ENCODE measurements at places on chromosomes 3 and 15.
A peak's percentile ranks its signal among the peaks of the same experiment; 100 is the strongest.

DNA sequence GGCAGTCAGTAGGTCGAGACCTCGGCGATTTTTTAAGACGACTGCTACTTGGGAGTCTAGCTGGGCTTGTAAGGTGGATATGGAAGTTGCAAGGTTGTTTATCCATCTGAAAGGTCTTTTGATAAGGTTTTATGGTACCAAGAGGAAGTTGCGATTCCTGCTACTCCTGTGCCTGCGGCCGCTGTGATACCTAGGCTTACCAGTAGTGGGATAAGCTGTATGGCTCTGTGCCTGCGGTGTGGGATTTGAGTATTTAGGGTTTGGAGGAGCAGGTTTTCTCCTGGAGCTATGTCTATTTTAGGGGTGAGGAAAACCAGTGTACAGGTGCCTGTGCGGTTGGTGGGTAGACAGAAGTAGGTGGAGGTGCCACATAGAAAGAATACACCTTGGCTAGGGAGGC is 1059.8 kb downstream of the SI start:
- no peak for DNase-seq

DNA sequence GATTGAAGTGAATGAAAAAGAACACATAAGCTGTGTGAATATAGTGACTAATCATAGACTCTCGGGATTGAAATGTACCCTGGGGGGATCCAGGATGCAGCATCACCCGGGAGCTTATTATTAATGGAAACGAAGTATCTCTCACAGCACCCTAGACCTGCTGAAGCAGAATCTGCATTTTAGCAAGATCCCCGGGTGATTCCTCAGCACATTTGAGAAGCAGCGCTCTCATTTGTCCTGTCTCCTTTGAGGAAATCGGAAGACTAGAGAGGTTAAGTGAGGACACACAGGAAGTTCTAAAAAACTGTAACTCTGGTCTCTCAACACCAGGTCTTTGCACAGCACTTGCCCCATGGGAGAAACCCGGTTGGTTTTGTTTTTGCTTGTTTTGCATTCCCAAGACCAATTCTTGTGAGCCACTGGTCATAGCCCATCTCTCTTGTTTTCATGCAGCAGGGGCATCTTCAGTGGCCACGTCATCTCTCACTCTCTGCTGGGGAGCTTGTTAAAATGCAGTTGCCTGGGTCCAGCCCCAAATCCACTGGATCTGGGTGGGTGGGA is 30.2 kb downstream of the ZNF710 start:
- DNase-seq = peak; percentile 15

DNA sequence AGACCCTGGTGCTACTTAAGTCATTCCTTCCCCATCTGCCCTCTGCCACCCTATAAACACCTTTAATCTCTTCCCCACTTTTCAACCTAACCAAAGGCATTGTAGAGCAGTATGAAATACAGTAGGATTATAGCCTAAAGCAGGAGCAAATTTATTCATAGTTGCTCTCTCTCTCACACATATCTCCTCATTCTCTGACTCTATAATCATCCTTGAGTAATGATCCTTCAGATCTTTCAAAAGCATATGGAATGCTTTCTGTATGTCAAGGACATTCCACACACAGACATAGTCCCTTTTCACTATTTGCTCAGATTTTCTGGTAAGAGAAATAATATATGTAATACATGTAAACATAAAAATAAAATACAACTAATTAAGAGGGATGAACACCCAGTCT is 54.1 kb downstream of the TRPC1 start:
- no peak for DNase-seq

DNA sequence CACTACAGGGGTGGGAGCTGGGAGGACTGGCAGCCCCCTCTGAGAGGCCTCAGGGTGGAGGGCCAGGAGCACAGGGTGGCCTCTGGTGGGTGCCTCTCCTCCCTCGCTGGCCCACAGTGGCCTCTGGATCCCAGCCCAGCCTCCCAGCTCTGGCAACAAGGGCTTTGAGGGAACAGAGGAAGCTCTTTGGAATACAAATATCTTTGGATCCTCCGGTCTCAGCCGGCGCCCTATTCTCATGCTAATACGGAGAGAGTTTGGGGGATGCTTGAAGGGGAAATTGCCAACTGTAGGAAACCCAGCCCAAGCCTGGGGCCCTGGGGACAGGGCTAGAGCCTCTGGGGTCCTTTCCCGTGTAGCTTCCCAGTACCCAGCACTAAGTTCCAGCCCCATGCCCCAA is 33.4 kb upstream of the INSYN1 start:
- DNase-seq = no peak

- no peak for DNase-seq
Measured at GRCh38 chr3:39531665-39532064, 64.2 kb downstream of the MOBP start.

DNA sequence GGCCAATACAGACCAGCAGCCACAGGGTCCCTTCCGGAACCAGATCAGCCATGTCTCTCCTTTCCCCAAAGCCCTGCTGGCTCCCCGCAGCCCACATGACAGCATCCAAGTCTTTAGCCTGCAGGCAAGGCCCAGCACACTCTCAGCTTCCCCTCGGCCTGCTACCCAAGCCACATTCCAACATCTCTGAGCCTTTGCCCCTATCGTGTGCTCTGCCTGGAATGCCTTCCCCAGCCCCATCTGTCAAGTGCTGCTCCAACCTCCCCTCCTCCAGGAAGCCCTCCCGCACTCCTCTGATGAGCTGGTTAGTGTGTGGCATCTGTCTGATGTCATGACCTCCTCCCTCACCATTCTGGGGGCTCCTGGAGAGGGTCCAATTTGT is 8.5 kb downstream of the PLXND1 start:
- DNase-seq = no peak

DNA sequence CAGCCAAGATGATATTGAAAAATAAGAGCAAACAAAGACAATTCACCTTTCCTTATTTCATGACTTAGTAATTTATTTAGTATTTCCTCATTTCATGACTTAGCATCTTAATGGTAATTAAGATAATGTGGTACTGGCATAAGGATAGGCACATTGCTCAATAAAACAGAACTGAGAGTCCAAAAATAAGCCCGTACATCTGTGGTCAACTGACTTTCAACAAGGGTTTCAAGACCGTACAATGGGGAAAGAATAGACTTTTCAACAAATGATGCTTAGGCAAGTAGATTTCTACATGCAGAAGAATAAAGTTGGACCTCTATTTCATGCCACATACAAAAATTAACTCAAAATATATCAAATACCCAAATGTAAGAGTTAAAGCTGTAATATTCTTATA is 603 bp upstream of the PYDC2 start:
- DNase-seq = no peak

DNA sequence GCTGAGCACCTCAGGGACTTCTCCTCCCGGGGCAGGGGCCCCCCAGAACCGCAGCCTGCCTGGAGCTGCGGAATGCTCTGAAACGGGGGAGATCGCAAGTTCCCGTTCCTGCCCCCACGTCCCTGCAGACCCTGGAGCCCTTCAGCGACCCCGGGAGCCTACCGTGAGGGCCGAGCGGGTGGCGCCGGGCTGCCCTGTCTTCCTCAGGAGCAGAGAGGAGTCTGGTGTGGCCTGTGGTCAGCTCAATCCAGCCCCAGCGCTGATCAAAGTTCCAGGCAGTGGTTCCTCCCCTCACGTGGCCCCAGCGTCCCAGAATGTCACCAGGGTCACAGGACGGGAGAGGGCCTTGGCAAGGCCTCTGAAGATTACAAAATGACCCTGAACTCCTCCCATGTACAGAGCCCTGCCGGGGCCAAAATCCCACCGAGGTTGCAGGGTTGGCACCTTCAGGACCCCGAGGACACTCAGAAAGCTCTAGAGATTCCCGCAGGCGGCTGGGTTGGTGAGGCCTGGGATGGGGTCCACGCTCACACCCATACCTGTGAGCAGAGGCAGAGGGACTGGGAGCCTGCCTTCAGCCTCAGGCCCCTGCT is at the start of gene CPN2:
Gene CPN2, minus strand, starts transcription at position 249 of the 593 bp plus-strand sequence. CDS start 8,626 bp downstream, outside the sequence.
- DNase-seq = no peak

- peak; percentile 70 for DNase-seq
Measured at GRCh38 chr15:62153228-62153627, 11.9 kb downstream of the C2CD4B start.

GRCh38 chr3:37989821-37990480 is 635 bp upstream of the VILL start:
- DNase-seq = no peak

DNA sequence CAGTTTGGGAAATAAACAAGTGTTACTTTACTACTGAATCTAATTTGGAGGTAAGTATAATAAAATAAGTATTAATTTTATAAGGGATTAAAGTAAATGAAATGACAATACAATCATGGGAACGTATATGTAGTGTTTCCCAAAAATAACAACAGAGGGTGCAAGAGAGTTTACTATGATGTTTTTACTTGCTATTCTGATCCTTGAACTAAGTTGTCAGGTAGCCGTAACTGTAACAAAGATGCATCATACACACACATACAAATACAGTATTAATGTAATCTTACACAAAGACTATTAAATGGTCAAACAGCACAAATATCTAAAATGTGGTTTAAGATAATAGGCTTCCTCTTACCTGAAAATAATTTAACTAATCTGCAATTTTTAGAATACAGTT is 311.4 kb downstream of the TBC1D5 start:
- no peak for DNase-seq

- DNase-seq = no peak
Measured at GRCh38 chr3:15050405-15051092, 14.6 kb downstream of the MRPS25 start.

DNA sequence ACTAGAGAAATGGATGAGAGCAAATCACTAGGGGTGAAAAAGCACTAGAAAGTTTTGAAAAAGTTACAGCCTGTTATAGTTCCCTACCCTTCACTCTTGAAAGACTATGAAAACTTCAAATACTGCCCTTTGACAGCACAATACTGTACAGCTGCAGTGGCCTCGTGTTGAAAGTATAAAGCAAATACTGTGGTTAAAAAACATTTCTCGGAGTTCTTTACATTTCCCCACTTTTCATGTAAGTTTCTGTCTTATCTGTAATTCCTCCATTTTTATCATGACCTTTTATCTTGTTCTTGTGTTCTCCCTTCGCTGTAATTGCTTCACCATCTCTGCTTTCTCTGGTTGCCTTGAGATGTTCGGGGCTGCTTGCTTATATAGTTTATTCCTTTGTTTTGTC is 423.8 kb upstream of the CFAP20DC start:
- no peak for DNase-seq

- DNase-seq = no peak
Measured at GRCh38 chr3:113148284-113148683, 63.1 kb upstream of the BOC start.

GRCh38 chr15:43249699-43250203 is 17.0 kb downstream of the TGM5 start:
- DNase-seq = peak; percentile 44

DNA sequence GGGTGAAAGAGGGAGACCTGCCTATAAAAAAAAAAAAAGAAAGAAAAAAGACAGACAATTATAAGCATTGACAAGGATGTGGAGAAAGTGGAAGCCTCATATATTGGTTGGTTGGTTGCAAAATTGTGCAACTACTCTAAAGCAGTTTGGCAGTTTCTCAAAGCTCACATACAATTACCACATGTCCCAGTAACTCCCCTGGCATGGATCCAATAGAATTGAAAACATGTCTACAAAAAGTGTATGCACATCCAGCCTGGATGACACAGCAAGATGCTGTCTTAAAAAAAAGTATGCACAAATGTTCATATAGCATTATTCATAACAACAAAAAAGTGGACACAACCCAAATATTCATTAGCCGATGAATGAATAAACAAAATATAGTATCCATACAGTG is 19.5 kb downstream of the SETMAR start:
- DNase-seq = no peak

DNA sequence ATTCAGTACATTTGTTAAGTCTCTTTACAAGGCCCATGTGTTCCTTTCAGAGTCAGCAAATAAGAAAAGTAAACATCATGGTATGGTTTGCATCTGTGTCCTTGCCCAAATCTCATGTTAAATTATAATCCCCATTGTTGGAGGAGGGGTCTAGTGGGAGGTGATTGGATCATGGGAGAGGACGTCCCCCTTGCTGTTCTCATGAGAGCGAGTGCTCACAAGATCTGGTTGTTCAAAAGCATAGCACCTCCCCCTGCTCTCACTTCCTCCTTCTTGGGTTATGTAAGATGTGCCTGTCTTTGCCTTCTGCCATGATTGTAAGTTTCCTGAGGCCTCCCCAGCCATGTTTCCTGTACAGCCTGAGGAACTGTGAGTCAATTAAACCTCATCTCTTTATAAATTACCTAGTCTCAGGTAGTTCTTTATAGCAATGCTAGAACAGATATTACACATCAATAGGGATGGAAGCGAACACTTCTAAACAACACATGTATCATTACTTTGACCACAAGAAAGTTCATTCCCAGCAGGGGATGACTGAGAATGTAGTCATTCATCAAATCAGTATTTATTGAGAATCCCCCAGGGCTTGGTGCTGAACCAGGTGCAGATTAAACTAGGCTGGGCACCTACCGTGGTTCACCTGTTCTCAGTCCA is 4.1 kb downstream of the EFCAB12 start:
- no peak for DNase-seq

GRCh38 chr3:142837526-142837925 is 51.4 kb downstream of the PCOLCE2 start:
- DNase-seq = no peak

DNA sequence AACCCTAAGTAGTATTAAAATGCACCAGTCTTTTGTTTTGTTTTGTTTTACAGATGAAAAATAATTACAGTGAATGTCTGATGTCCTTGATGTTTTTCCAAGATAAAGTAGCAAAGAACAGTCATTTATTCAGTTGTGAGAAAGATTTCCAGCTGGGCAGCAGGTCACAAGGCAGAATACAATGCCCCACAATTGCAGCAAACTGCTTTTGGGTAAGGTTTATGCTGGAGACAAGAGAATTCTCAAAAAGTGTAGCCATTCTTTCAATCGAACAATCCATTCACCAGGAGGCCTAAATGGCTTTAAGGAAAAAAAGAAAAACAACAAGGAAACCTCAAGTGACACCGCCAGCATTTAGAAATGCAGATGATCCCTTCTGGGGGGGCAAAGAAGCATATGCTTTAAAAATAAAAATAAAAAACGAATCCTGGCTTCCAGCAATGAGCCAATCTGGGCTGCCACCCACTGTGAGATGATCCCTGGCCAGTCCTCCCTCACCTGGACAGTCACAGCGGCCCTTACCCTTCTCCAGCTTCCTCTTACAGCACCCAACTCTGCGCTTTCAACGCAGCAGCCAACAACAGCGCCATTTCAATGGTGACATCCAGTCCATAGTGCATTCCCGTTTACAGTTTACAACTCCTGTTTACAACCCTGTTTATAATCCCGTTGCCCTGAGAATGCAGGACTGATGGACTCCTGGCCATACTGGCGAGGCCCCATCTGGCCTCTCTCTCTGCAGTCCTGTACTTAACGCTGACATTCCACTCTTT is 25.7 kb upstream of the WNT5A start:
- DNase-seq = no peak

DNA sequence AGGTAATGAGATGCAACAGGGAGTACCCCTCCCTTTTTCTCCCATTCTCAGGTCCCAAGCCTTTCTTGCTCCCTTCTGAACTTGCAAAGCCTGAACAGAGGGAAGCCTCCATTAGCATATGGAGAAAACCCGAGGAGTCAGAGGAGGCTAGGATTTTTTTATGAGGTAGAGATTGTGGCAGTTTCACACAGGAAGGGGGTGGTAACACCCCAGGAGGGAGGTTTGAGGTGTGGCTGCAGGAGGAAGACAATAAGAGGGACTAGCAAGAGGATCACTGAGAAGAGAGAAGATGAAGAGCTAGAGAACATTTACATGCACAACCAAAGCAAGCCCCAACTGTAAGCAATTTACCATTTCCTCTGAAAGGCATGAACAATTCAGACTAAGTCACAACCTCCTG is 322.7 kb downstream of the SV2B start:
- no peak for DNase-seq

GRCh38 chr15:95944661-95945255 is 385.7 kb upstream of the NR2F2 start:
- DNase-seq = no peak

GRCh38 chr3:9686703-9687102 is 16.9 kb upstream of the CPNE9 start:
- DNase-seq = no peak

All from stimulated activated CD4-positive, alpha-beta T cell treated with anti-CD3 and anti-CD28 coated beads, Interleukin-1b, Interleukin-23, amount 100 ng/mL, for 48 hours (primary cell).